ENCODE measurements at places on chromosomes 11 and 22. TPM values are rescaled to one million over a fixed set of nuclear protein-coding genes. Genes with fewer than 3 reads are reported as not detected.

The HTR3A gene
- 0.28 TPM for total RNA-seq

The LDLRAD3 gene
- total RNA-seq, result 20.9 TPM

The B3GAT1 gene
- total RNA-seq, result 31.7 TPM

The NFAM1 gene
- total RNA-seq, result 1.2 TPM

The C11orf42 gene
- total RNA-seq, result not detected

The GRM5 gene
- total RNA-seq, result 104 TPM

The PTDSS2 gene
- 30.7 TPM for total RNA-seq

The WNT7B gene
- 5.0 TPM for total RNA-seq

The IL18 gene
- 7.8 TPM for total RNA-seq

The GUCY1A2 gene
- total RNA-seq, result 25.2 TPM

The OR52H1 gene
- 0.55 TPM for total RNA-seq

The ASCL2 gene
- 0.20 TPM for total RNA-seq

The INS gene
- total RNA-seq, result not detected

The C11orf16 gene
- not detected for total RNA-seq

The SEPTIN5 gene
- 82.9 TPM for total RNA-seq

The CCDC73 gene
- total RNA-seq, result not detected

The CD3E gene
- total RNA-seq, result 0.20 TPM

The UCP3 gene
- 0.89 TPM for total RNA-seq

The RASSF10 gene
- total RNA-seq, result 14.2 TPM

The GLYATL2 gene
- 1.9 TPM for total RNA-seq

The HORMAD2 gene
- total RNA-seq, result 0.11 TPM

The LYVE1 gene
- 56.5 TPM for total RNA-seq

The OR6T1 gene
- not detected for total RNA-seq

The GGTLC2 gene
- not detected for total RNA-seq

The CD6 gene
- total RNA-seq, result 1.6 TPM

The FXYD6 gene
- total RNA-seq, result 98.7 TPM

The PLA2G3 gene
- total RNA-seq, result 1.1 TPM

The MEI1 gene
- total RNA-seq, result 1.6 TPM

The ACR gene
- total RNA-seq, result 0.17 TPM

The MRGPRE gene
- 6.6 TPM for total RNA-seq

The MYRF gene
- total RNA-seq, result 13.6 TPM

The SLCO2B1 gene
- 25.4 TPM for total RNA-seq

The KRTAP5-7 gene
- 0.17 TPM for total RNA-seq

The KRTAP5-8 gene
- total RNA-seq, result not detected

The MMP27 gene
- not detected for total RNA-seq

The SMTNL1 gene
- total RNA-seq, result not detected

The PARVA gene
- 32.1 TPM for total RNA-seq

The ARCN1 gene
- 107 TPM for total RNA-seq

The TMPRSS13 gene
- 0.20 TPM for total RNA-seq

The TUB gene
- total RNA-seq, result 73.3 TPM

The RFPL2 gene
- 0.33 TPM for total RNA-seq

The OR10A3 gene
- not detected for total RNA-seq

The SGSM1 gene
- 11.4 TPM for total RNA-seq

The SLC37A2 gene
- total RNA-seq, result 4.5 TPM

The RAB39A gene
- 4.2 TPM for total RNA-seq

The OR6X1 gene
- total RNA-seq, result not detected

The CHORDC1 gene
- 69.9 TPM for total RNA-seq

The ACER3 gene
- 15.7 TPM for total RNA-seq

The HEPN1 gene
- not detected for total RNA-seq

The MMP12 gene
- total RNA-seq, result not detected

The CDK2AP2 gene
- 27.5 TPM for total RNA-seq

The EXPH5 gene
- total RNA-seq, result 8.2 TPM

The MUC2 gene
- not detected for total RNA-seq

The APOL3 gene
- 15.1 TPM for total RNA-seq

The APLNR gene
- total RNA-seq, result 48.0 TPM
